Amniotic stem cell (primary cell): ENCODE measurements at places on chromosomes 1 and 21.

GRCh38 chr1:94863297-94863911 is 43.2 kb downstream of the SLC44A3 start:
- DNase-seq, result peak; percentile 57

DNA sequence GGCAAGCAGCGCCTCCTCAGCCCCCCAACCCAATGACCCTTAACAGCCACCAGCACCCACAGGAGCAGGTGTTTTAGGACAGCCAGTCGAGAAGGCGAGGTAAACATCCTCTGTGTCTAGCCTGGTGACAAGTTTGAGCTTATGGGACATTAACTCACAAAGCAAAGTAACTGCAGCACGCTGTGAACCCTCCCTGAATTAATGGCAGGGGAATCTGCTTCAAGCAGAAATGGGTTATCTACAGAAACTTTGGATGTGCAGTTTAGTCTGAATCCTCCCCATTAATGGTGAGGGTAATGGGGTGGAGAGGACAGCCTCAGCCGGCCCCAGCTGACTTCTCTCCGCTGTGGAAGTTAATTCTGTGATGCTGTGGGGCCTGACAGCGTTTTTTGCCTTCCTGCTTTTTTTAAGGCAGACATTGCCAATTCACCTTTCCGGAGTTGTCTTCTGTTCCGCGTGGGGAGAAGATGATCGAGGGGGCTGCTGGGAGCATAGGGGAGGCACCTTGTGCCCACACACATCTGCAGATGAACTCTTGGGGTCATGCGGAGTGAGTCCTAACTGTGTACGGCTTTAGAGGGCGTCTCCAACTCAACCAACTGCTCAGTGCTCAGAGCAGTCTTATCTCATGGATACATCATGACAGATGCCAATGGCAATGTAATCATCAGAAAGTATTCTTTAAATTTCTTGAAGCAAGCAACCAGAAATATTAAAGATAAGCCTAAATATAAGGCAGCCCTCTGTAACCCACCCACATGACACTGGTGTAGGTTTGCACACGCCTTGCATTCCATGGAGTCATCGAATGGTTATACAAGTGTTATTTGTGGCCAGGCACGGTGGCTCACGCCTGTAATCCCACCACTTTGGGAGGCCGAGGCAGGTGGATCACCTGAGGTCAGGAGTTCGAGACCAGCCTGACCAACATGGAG is 41.0 kb downstream of the POFUT2 start:
- DNase-seq, result no peak

DNA sequence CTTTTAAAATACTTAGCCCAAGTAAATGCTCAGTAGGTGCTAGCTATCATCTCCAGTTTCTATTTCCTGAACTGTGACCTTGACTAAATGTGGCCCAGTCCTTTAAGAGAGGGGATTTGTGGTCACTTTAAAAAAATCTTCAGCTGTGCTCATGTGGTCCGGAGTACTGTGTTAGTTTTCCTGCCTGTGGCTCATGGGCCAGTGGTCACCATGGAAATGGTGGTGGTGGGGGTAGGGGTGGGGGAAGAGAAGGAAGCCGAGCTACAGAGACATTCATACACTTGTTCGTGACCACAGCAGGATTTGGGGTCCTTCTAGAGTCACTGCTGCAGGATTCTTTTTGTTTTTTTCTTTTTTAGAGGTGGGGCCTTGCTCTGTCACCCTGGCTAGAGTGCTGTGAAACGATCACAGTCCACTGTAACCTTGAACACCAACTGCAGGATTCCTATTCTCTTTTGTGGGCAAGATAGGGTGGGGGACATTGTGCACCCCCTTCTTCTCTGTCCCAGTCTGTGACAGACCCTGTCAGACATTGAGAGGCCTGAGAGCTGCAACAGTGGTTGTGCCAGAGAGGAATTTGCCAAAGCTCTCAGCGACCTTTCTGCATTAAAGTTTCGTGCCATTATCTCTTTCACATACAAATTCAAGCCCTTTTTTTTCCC is 25.8 kb downstream of the KIF26B start:
- DNase-seq, result no peak

GRCh38 chr1:78236716-78237115 is 190.9 kb downstream of the GIPC2 start:
- DNase-seq, result no peak

- DNase-seq, result no peak
Observed at GRCh38 chr1:235767795-235768194, 98.9 kb downstream of the LYST start.

- DNase-seq, result peak; percentile 67
Observed at GRCh38 chr1:20717452-20718342, at the start of gene KIF17. Gene KIF17 (minus strand): TSS chr1:20718007. CDS start chr1:20717706, 301 bp downstream.

DNA sequence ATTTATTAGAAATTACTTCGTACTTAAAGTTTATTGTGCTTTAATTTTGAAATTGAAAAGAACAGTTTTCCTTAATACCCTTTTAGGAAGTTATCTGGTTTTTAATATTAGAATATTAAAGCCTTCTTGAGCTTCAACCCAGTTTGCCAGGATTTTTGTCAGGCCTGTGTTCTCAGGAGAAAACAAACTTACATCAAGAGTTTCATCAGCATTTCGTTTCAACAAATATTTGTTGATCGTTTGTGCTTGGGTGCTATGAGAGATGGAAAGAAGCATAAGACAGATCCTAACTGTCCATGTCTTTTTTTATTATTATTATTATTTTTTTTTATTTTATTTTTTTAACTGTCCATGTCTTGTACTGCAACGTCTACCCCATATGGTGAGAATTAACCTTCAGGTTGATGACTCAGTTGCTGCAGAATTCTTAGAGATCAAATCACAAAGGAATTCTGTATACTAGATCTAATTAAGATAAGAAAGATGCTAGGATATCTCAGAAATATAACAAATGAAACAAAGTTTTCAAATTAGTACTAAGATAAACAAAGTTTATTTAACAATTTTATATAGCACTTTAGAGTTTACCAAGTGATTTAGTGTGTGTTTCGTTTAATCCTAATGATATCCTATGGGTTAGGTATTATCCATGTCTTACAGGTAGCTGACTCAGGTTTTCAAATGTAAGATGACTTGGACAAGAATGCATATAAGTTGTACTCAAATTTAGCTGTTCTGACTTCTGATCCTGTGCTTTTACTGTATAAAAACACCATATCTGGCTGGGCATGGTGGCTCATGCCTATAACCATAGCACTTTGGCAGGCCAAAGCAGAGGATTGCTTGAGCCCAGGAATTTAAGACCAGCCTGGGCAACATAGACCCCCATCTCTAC is 14.3 kb downstream of the FBXO28 start:
- no peak for DNase-seq

DNA sequence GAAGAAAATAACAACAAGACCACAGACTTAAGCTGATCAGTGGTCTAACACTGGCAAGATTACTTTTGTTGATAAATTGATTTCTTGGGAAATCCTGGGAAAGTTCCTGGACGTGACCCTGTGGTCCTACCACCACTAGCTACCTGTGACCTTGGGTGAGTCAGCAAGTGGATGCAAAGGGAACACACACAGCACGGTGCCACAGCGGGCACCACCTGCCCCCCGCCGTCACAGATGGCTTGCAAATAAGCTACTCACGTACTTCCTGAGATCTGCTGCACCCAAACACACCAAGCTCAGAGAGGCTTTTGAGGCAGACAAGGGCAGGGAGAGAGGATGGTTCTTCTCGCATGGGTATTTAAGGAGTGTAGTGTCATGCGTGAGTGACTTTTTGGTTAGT is 12.7 kb downstream of the CFAP298 start:
- no peak for DNase-seq

GRCh38 chr1:240613356-240614142 is 1.6 kb upstream of the GREM2 start:
- no peak for DNase-seq

DNA sequence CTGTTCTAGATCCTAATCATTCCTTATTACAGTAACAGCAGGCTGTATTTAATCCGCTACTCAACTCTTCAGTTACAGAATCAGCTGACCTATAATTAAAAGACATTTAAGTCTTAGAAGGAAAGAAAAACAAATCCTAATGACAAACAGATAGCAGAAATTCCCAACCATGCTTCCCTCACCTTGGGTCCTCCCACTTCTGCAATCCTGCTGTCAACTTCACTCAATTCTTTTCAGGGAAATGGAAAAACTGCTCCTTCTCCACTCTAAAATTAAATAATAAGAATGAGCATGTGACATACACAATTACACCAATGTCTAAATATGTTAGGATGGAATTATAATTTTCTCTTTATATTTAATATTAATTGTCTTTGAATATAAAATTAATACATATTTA is 182.6 kb upstream of the LYPLAL1 start:
- no peak for DNase-seq

DNA sequence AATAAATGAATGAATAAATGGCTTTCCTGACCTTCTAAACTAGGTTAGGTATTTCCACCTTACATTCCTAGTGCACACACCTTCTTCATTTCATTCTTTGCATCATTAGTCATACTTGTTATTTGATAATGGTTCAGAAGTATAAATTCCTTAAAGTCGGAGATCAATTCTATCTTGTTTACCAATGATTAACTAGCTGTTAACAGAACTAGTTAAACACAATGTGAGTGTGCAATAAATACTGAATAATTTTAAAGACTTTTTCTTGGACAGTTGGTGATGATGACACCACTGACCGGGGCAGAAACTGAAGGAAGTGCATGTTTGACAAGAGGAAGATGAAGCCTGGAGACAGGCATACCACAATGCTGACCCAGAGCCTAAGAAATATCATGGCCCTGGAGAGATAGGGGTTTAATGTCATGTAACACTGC is 207.1 kb upstream of the DEPDC1 start:
- no peak for DNase-seq

GRCh38 chr21:17784180-17784598 is 35.0 kb downstream of the C21orf91 start:
- DNase-seq, result no peak

- DNase-seq, result no peak
Observed at GRCh38 chr1:171712341-171712740, 29.5 kb downstream of the VAMP4 start.

DNA sequence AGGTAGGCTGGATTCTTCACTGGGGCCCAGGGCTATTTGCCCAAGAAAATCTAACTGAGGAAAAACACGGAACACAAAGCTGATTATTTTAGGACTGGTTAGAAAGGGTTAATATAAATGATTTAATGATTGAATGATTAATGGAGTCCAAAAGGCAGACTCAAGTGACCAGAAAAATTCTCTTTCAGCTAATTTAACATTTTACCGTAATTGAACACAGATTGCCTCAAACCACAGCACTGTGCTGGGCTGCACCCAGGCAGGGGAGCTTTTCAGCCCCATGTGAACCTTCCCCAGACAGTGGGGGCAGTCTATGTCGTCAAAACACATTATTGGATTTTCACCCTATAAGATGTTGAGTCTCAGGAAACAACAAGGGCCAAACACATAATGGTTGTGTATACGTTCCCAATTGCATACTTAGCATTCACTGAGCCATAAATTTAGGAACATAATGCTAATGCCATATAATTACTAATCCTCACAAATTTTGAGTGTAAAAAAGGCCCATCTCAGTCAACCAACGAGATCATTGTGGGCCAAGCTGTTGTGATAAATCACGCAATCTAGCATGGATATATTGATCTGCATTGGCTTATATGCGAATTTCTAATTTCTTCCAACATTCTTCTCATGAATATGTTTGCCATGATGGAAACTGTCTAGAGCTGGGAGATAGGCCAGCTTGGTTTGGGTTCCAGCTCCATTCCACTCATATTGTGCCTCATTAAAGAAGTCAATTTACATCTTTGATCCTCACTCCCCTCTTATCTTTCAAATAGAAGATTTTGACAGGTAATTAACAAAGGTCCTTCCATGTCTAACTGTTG is 27.7 kb downstream of the DSCAM start:
- DNase-seq, result no peak

DNA sequence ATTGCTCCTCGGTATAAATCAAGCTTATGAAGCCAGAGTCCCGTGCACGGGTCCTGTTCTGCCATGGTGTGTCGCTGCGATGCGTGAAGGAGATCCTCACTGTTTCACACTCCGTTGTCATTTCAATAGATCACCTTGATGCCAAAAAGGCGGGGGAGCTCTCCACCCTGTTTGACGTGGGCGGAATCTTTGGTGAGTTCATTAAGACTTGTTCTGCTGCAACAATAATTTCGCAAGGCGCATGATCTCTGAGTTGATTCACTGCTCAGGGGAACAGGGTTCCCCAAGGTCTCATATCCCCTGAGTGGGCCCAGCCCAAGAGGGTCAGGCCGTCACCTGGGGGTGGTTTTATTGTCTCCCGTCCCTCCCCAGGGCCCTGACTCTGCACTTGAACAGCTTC is 50.0 kb downstream of the SLC37A1 start:
- no peak for DNase-seq

DNA sequence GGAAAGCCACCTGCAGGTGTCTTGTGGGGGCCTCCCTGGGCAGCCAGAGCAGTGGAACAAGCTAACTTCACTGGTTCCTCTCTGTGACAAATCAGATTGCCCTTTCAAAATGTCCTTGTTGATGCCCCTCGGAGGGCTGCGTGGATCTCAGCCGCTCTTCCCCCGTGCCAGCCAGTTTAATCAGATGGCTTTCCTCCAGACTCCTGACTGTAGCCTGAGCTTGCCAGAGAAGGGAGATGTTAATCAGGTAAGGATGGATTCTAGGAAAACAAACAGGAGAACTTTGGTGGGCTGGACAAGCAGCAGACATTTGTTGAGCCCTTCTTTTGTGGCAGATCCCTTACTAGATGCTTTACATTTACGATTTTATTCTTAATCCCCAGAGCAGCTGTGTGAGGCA is 88.2 kb downstream of the DMRTA2 start:
- DNase-seq, result no peak

DNA sequence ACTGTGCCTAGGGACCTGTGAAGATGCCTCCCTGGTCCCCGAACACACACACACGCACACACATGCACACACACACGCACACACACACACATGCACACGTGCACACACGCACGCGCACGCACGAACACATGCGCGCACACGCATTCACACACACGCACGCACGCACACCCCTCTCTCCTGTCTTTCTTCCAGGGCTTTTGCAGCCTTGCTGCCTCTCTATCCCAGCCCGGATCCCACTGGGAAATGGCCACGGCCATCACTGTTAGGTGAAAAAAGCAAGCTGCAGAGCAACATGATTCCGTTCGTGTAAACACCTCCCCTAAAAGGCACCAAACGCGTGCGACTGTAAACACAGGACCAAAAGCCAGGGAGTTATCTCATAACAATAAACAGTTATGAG is 39.7 kb downstream of the NKAIN1 start:
- no peak for DNase-seq

- DNase-seq, result no peak
Observed at GRCh38 chr1:89724369-89725010, 91.6 kb downstream of the LRRC8C start.

DNA sequence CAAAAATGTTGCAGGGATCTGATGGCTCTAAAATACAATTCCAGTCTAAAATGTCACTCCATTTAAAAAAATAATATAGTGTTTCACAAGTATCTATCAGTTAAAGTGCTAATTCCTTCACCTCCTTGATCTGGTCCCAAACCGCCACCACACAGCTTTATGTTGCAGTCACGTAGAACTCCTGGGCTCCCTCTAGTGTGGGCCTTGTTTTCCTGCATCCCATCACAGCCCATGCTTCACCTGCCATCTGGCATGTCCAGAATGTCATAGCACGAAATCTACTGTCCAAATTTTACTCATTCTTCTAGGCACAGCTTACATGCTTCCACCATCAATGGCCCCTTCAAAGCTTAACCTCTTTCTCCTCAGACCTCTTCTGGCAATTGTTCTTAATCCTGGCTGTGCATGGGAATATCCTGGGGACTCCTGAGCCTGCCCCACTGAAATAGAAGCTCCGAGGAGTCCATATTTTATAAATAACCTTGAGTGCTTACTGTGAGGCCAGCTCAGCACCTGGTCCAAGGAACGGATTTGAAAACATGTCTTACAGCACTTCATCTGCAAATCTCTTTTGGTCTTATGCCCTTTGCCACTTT is 15.5 kb downstream of the FYB2 start:
- no peak for DNase-seq
